Right hindlimb (tissue), 1 donor: ENCODE measurements at places on chromosomes 11 and 22.

- DNase-seq = no peak
Observed at GRCh38 chr11:119717839-119718534, 11.0 kb downstream of the NECTIN1 start.

DNA sequence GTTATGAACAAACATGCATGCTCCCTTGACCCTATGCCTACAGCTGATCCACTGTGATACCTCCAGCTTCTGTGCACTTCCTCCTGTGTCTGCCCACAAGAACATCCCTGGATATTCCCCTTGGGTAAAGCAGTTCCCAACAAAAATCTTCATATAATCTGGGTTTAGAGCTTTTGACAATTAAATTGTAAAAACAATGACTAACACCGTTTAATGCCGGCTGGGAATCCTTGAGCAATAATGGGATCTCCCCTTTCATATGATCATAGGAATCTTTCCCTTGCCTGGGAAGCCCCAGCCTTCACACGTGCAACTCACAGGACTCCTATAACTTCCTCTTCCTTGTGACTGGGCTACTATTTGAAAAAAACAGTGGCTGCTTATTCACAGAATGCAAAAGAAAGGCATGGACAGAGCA, 6.3 kb upstream of the ZC3H12C start:
- no peak for DNase-seq

- DNase-seq = no peak
Observed at GRCh38 chr11:30328681-30329080, 5.8 kb downstream of the ARL14EP start.

DNA sequence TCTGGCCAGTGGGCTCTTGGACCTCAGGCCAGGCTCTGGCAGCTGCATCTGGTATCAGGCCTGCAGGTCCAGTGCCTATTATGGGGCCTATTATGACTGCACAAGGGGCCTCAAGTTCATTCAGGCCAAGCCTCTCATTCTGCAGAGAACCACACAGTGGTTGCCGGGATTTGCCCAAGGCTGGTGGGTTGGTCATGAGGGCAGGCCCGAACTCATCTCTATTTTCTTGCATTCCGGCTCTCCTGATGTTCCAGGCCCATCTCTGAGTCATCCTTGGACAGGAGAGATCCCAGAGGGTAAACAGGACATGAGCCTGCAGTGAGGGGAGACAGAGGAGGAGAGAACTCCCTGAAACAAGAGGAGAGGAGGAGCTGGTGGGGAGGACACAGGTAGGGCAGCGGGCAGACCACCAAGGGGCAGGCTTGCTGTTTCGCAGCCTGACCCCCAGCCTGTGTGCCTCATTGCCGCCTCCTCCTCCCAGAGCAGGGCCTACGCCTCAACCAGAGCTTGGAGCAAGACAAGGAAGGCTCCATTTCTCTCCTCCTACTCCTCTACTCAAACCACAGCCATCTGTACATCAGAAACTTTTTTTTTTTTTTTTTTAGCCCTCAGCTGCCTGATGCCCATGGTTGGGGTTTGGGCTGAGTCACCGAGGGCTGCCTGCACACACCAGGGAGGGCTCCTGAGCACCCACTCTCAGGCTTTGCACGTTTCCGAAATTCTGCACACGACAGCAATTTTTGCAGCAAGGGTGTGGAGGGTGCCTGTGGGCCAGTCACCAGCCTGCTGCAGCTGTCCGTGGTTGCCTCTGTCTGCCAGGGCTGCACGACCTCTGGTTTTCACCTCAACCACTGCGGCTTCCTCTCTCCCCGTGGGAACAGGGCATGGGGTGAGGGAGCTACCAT, 12.7 kb upstream of the TREH start:
- no peak for DNase-seq

DNA sequence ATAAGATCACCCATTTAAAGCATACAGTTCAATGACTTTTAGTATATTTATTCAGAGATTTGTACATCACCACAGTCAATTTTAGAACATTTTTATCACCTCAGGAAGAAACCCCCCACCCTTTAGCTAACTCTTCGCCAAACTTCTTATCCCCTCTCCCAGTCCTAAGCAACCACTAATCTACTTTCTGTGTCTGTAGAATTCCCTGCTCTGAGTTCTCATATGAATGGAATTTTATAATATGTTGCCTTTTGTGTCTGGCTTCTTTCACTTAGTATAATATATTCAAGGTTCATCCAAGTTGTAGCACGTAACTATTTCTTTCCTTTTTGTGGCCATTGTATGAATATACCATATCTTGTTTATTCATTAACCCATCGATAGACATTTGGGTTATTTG, 3.6 kb downstream of the ANKRD13D start:
- no peak for DNase-seq

- no peak for DNase-seq
Observed at GRCh38 chr11:57571606-57572005, 4.1 kb upstream of the UBE2L6 start.

DNA sequence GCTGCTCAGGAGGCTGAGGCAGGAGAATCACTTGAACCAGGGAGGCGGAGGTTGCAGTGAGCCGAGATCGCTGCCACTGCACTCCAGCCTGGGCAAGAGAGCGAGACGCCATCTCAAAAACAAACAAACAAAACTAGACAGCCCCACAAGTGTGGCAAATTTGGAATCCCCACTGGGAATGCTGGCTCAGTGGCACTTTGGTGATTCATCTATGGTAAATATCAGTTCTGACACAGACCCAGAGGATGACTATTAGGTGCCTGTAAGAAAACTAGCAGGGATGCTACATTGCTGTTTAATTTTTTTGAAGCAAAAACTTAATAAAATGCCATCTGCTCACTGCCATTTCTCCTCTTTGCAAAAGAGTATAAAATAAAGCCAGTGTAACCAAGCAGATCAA, 107.9 kb downstream of the NAT10 start:
- no peak for DNase-seq

DNA sequence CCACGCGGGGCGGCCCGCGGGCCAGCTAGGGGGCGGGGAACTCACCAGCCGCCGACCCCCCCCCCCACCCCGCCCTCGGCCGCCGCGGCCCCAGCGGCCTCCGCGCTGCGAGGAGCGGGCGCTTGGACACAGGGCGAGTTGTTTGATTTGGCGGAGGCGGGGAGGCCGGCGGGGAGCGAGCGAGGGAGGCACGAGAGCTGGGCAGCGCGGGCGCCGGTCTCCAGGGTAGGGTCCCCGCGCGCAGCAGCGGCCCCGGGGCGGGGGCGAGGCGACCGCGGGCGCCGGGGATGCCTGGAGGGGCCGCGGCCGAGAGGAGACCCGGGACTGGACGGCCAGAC, 64.4 kb downstream of the NAV2 start:
- peak; percentile 53 for DNase-seq

- no peak for DNase-seq
Observed at GRCh38 chr11:114082415-114082748, 22.9 kb downstream of the ZBTB16 start.

- DNase-seq = peak; percentile 72
Observed at GRCh38 chr11:64241491-64242374, 838 bp downstream of the FKBP2 start.

GRCh38 chr11:36750349-36750748, 152.3 kb upstream of the RAG2 start:
- no peak for DNase-seq

DNA sequence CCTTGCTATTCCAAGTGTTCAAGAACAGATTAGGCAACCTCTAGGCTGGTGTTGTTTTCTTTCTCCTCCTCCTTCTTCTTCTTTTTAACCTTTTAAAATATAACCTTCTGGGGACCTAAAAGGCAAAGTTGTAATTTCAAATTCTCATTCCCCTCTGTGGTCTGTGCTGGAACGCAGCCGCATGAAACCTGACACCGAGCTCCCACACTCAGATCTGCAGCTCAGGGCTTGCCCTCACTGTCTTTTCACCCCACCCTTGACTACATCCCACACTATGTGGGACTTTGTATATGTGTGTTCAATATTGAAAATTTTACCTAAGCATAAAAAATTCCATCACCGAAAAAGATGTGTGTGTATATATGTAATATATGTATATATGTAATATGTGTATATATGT, 62.0 kb upstream of the ARHGAP42 start:
- no peak for DNase-seq

DNA sequence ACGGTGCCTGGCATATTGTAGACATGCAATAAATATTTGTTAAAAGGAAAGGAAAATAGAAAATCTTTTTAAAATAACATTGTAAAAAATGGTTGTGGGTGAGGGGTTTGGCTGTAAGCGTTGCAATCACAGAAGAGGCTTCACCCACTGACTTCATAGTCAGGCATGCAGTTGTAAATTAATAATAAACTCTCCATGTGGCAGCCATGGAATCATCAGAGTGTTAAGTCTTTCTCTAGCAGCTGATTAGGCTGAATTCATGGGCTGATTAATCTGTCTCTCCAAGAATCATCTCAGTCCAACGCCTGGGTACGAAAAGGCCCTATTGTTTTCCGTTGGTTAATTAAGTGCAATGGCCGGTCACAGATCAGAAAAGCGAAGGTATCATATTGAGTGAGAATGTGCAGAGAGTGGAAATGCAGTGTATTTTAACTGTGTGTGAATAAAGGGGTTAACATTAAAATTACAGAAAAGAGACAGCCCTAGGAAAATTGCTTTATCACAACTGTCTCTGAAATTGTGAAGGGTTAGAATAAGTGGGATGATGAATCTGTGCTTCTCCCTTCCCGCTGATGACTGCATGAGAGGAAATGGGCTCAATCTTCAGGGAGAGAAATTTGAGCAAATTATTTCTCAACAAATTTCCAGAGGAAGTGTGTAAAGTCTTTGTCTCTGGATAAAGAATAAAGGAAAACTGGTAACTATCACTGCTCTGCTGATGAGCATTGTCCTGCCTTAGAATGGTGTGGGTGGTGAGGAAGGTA, 269.0 kb downstream of the FAM76B start:
- no peak for DNase-seq

DNA sequence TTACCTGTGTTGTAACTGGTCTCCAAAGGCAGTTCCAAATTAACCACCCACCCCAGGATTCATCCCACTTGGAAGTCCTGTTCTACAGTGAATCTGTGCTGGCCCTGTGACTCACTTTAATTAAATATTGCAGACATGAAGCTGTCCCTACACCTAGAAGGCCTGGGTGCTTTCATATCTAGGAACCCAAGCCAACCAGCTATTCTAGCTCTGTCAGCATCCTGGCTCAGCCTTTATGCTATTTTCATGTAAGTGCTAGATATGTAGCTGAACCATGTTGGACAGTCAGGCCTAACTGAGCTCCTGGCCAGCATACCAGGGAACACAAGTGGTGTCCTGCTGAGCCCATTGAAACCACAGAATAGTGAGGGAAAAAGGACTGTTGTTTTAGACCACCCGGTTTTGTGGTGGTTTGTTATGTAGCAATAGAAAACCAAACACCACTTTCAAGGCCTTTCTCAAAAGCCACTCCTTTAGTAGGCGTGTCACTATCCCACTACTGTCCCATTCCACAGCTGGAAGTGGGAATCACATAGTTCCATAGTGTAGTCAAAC, 30.3 kb downstream of the CNTF start:
- no peak for DNase-seq

DNA sequence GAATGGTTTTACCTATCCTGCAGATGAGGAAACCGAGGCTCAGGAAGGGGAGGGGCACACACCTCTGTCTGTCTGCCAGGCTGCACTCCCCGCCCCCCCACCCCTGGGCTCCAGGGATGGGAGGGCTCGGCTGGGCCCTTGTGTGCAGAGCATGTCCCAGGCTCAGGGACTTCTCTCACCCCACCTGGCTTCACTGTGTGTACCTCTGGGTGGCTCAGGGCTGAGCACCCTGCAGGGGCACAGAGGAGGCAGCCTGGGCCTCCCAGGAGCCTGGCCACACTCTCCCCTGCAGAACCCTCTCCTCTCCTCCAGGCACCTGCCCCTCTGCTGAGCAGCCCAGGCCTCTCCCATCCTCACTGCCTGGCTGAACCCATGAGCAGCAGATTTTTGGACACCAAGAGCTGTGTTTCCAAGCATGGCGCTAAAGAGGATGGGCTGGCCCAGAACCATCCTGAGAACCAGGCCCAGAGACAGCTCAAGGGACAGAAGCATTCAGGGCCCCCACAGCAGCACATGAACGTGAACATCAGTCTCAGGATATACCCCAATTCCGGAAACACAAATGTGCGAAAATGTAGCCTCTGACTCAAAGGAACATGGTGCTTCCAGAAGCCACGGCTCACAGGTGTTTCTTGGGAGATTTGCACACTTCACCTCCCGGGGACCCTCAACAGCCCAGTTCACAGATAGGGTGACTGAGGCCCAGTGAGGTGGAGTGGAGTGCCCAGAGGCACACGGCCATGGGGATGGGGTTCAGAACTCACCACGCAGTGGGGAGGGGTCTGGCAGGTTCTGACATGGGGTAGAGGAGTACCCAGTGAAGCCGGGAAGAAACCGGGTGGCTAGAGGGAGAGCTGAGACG, 10.5 kb downstream of the EMID1 start:
- DNase-seq = no peak

DNA sequence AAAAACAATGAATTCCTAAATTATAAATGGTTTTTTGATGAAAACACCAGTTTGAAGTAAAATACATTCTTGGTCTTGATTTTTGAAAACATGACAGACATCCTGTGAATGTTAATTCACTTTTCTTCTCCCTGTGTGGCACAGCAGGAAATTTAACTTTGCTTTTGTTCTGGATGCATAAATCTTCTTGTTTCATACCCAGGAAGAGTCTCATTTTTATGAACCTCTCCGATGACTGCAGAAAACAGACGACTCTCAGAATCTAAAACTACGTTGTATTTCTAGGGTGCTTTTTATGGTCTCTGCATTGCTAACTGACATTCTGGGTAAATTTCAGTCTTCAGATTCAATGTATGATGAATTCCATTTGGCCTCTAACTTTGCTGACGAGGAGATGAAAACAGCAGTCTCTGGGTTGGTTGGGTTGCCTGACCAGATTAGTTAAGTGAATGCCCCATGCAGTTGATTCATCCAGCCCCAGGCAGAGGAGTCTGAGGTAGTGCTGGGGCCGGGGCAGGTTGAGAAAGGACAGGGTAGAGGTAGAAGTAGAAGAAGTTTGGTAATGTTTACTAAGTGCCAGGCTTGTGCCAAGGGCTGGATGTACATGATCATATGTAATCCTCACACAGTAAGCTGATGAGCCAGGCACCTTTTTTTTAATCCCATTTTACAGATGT, 20.1 kb downstream of the TCP11L1 start:
- no peak for DNase-seq

GRCh38 chr22:29011240-29012100, 50.2 kb downstream of the C22orf31 start:
- peak; percentile 56 for DNase-seq

DNA sequence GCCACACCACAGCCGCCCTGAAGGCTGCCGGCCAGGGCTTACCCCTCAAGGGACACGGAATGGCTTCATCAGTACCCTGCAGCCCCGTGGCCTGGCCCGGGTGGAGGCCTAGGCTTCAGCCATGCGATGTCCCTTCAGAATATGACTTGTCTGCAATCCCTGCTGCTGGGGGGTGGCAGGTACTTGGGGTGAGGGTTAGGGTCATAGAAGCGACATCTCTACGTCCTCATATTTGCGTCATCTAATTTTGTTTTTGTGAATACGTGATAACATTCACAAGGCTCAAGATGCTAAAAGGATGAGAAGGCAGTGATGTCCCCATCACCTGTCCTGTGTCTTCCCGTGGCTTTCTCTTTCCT, 6.4 kb downstream of the CCND1 start:
- no peak for DNase-seq
